ENCODE measurements at places on chromosomes 5 and 9.

DNA sequence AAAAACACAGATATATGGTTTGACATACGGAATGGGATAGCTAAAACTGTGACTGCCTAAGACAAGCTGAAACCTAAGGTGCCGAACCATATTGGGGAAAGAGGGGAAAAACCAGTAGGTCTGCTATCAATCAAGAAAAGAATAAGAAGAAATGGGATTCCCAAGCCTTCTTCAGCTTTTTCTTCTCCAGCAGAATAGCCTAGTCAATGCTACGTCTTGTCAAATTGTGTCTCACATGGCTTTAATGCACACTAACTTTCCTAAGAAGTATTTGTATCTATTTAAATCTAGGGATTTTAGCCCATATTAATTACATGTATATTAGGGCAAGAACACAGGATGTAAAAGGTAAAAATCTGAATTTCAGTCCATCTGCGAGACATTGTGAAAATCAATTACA, 797 bp upstream of the FBXO38 start:
- no peak for DNase-seq

GRCh38 chr9:13113216-13113615, 166.3 kb downstream of the MPDZ start:
- no peak for DNase-seq

- no peak for DNase-seq
These were observed 55.6 kb downstream of the GPR21 start for GRCh38 chr9:123089040-123089439.

- no peak for DNase-seq
These were observed 153.4 kb upstream of the MPDZ start for GRCh38 chr9:13432904-13433303.

DNA sequence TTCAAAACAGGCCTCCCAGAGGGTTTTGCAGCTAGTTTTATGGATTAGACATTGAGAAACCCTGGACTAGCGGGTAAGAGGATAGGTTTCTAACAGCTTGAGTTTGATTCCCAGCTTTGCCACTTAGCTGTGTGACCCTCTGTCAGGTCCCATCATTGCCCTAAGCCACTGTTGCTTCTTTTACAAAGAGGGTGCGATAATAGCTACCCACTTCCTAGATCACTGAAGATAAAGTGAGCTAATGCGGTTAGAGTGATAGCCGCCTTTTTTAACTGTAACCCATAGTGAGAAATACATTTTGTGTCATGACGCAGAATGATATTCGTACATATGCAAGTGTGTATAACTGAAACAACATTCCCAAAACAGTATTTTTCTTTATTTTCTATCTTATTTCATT, 40.3 kb downstream of the CSF1R start:
- no peak for DNase-seq

DNA sequence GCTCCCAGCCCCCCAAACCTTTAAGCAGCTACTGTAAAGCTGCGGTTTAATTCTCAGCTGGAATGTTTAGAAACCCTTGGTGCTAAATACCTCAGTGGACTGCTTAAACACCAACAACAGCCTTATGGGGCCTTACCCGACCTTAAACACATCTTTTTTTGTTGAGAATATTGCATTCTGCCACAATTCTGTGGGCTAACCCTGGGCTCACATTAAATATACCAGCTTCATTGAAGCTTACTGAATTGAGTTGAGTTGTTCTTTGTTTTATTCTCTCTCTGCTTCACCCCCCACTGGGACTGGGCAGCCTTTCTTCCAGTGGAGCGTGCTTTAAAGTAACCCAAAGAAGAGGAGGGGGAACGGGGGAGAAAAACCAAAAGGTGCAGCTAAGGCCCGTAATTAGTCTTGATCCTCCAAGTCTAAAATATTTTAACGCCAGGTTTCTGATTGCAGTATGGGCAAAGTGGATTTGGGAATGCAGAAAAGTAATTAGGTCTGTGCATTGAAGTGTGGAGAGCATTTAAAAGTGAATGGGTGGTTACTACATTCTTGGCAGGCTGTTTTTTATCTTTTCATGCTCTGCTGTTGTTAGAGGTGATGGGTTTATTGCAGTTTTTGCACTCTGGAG, 281.2 kb downstream of the NR2F1-AS1 start:
- DNase-seq = no peak

Measured in stimulated activated CD8-positive, alpha-beta memory T cell treated with anti-CD3 and anti-CD28 coated beads, Interleukin-7, amount 100 ng/mL, for 24 hours (primary cell).